ENCODE measurements at places on chromosomes 2 and 18.

GRCh38 chr2:200725596-200725995 is 86.1 kb upstream of the BZW1 start:
- no peak for DNase-seq

- no peak for DNase-seq
These were observed 29.8 kb downstream of the KCNE4 start for GRCh38 chr2:223081789-223082188.

DNA sequence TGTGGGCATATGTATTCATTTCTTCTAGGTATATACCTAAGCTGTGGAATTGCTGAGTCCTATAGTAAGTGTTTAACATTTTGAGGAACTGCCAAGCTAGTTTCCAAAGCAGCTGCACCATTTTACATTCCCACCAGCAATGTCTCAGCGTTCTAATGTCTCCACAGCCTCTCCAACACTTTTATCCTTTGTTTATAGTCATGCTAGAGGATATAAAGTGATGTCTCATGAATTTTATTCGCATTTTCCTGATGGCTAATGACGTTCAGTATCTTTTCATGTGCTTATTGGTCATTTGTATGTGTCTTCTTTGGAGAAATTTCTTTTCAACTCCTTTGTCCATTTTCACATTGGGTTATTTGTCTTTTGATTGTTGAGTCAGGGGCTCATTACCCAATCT is 295.2 kb downstream of the NCKAP5 start:
- DNase-seq: no peak

DNA sequence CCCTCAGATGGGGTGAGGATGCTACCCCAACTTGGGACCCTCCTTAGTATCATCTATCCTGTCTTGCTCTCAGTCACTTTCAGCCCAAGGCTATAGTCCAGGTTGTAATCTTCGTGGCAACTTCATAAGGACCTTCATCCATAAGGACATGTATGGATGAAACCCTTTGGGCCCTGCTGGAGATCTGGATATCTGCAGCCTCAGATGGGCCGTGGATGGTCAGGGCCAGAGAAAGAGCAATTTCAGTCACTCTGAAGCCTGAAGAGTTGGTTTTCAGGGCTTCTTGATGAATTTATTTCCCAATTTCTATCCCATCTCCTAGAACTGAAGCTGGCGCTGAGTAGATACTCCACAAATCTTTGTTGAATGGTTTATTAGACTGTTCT is 28.7 kb downstream of the RHOB start:
- no peak for DNase-seq

DNA sequence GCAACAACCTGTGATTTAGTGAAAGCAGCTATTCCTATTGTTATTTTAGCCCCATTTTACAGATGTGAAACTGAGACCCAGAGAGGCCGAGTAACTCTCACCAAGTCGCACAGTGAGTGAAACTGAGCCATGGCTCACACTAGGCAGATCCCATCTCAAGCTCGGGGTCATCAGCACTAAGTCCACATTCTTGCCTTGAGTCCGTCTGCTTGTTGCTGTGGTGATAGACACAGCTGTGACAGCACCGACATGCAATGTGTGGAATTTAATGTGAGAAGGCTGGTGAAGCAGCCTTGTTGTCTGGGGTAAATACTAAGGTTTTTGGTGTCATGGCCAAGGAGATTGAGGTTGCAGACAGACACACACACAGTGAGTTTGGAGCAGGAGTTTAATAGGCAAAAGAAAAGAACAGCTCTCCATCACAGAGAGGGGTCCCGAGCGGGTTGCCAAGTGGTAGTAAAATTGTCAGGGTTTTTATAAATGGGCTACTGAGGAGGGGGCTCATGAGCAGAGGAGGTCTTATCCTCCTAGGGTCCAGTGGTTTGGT is 40.2 kb upstream of the GMCL1 start:
- peak; percentile 72 for DNase-seq
